Trophoblast cell (in vitro differentiated cells and primary cell): ENCODE measurements at places on chromosomes 5 and 9.

GRCh38 chr9:117341151-117341550 lies 73.7 kb downstream of the ASTN2 start:
- no peaks in the 10 kb centered on the region for H3K4me1 ChIP-seq
- no peaks in the 10 kb centered on the region for H3K27me3 ChIP-seq
- no peaks in the 10 kb centered on the region for H3K36me3 ChIP-seq
- no peak overlapping the region for H3K27ac ChIP-seq
- no peak overlapping the region for H3K4me3 ChIP-seq

GRCh38 chr5:168260353-168261226 lies 30.9 kb upstream of the WWC1 start:
- DNase-seq = no peak
- H3K36me3 ChIP-seq = peaks cover 3% of the 10 kb centered on the region
- no peaks in the 10 kb centered on the region for H3K27me3 ChIP-seq

GRCh38 chr5:120236360-120236759 lies 227.7 kb upstream of the PRR16 start:
- H3K36me3 ChIP-seq = no peaks in the 10 kb centered on the region
- DNase-seq = no peak
- no peak overlapping the region for H3K27ac ChIP-seq
- H3K4me3 ChIP-seq = no peak overlapping the region

DNA sequence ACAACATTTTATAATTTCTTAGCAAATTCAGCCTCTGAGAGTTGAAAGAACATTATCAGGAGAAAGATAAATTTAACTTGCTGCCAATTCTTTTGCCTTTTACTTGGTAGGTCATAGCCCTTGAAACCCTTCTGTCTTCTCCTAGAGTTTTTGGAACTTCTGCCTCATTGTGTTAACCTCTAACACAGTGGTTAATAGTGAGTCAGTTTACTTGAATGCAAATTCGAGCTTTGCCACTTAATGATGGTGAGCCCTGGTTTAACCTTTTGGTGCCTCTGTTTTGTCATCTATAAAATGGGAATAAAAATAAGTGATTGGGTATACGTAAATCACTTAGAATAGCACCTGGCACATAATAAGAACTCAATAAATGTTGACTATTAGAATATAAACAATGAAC lies 1.8 kb upstream of the INIP start:
- H3K27ac ChIP-seq = no peak overlapping the region
- no peak for DNase-seq
- H3K4me1 ChIP-seq = no peaks in the 10 kb centered on the region
- H3K4me3 ChIP-seq = no peak overlapping the region

DNA sequence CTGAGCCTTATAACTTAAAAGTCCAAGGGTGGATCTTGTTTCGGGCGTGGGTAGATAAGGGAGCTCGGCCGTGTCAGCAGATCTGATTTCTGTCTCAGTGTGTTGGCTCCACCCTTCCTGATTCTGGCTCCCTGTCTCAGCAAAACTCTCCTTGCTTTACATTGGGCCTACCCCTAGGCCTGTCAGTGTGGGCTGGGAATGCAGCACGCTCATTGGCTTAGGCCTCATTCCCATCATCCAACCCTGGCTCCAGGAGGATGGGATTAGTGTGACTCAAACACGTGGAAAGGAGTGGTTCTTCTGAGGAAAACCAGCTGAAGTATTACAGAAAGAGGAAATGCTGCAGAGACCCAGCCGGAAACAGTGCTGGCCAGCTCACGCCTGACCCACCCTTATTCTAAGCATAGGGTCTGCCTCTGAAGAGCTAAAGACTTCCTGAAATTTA lies 59.9 kb downstream of the ZFAND5 start:
- DNase-seq = peak; percentile 92
- peaks cover 5% of the 10 kb centered on the region for H3K4me1 ChIP-seq
- no peaks in the 10 kb centered on the region for H3K36me3 ChIP-seq

DNA sequence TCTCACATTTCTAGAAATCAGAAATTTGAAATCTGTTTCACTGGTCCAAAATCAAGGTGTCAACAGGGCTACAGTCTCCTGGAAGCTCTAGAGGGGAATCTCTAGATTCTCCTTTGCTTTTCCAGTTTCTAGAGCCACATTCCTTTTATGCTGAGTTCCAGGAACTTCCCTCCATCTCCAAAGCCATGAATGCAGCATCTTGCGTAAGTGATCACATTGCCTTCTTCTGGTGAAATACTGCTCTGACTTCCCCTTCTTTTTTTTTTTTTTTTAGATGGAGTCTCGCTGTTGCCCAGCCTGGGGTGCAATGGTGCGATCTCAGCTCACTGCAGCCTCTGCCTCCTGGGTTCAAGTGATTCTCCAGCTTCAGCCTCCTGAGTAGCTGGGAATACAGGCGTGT lies 23.8 kb downstream of the GDA start:
- no peak overlapping the region for H3K4me3 ChIP-seq
- peak; percentile 88 for DNase-seq
- no peaks in the 10 kb centered on the region for H3K36me3 ChIP-seq
- no peaks in the 10 kb centered on the region for H3K27me3 ChIP-seq
- no peaks in the 10 kb centered on the region for H3K4me1 ChIP-seq

DNA sequence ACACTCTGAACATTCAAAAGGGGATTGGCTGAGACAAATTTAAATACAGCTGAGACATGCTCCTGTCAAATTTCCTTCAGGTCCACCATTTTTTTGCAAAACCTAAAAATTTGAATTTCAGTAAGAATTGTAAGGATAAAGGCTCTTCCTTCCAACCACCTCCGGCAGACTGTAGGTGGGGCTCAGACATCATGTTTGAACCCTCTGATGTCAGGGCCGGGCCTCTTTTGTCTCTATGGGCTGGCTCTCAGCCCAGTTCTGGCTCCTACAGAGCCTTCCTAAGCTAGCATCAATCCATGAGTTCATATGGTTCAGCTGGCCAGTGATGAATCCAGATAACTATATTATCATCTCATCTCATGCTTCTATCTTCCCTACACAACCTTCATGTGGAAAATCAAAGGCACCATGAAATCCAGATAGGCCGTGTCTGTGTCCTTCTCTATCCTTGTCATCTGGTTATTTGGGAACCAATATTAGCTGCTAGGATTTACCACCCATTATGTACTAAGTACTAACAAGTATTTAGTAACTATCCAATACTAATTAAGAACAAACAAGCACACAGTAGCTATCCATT lies 44.2 kb downstream of the NIPSNAP3B start:
- H3K36me3 ChIP-seq = peaks cover 2% of the 10 kb centered on the region
- H3K4me3 ChIP-seq = no peak overlapping the region
- DNase-seq = no peak
- H3K4me1 ChIP-seq = no peaks in the 10 kb centered on the region
- no peak overlapping the region for H3K27ac ChIP-seq

GRCh38 chr5:131193106-131193505 lies 22.4 kb downstream of the LYRM7 start:
- no peak overlapping the region for H3K4me3 ChIP-seq
- H3K36me3 ChIP-seq = no peaks in the 10 kb centered on the region
- H3K4me1 ChIP-seq = peaks cover 5% of the 10 kb centered on the region

DNA sequence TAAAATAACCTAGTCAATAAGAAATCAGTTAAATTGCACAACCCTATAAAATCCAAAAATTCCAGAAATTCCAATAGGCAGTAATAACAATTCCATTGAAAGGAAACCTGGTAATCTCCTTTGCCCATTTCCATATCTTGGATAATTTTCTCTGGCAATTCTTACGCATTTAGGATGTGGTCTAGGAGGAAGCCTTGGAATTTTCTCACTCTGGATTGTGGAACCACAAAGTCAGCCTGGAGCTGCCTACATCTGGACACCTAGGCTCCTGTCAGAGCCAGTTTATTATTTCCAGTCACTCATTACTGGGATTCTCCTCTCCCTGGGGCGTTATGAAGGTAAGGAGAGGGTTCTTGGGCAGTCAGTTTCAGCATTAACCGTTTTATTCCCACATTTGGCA lies 40.3 kb upstream of the GNE start:
- peak; percentile 66 for DNase-seq
- no peaks in the 10 kb centered on the region for H3K36me3 ChIP-seq
- H3K4me3 ChIP-seq = no peak overlapping the region
- H3K4me1 ChIP-seq = no peaks in the 10 kb centered on the region

GRCh38 chr9:113602126-113603047 lies 138.9 kb downstream of the RGS3 start:
- peaks cover 12% of the 10 kb centered on the region for H3K36me3 ChIP-seq
- peak; percentile 37 for DNase-seq
- H3K4me3 ChIP-seq = no peak overlapping the region
- peak overlapping the region; percentile 65 for H3K27ac ChIP-seq
- H3K27me3 ChIP-seq = no peaks in the 10 kb centered on the region

- H3K4me1 ChIP-seq = peaks cover 2% of the 10 kb centered on the region
- H3K27me3 ChIP-seq = no peaks in the 10 kb centered on the region
- H3K4me3 ChIP-seq = no peak overlapping the region
- no peaks in the 10 kb centered on the region for H3K36me3 ChIP-seq
Measured at GRCh38 chr9:93085676-93086075, 10.3 kb upstream of the CARD19 start.

- H3K4me1 ChIP-seq = peaks cover 3% of the 10 kb centered on the region
- no peaks in the 10 kb centered on the region for H3K36me3 ChIP-seq
- no peak overlapping the region for H3K4me3 ChIP-seq
- no peaks in the 10 kb centered on the region for H3K27me3 ChIP-seq
Measured at GRCh38 chr5:428219-428618, 14.8 kb upstream of the EXOC3 start.

- peak within 1 kb of the TSS; percentile 80 for H3K27ac ChIP-seq
- H3K4me3 ChIP-seq = peak within 1 kb of the TSS; percentile 92
- no peaks in the 10 kb centered on the region for H3K27me3 ChIP-seq
Measured at GRCh38 chr5:177473443-177474001, at the start of gene DBN1. TSS of gene DBN1 (minus strand) at chr5:177473634. CDS start at chr5:177473521, 113 bp downstream.
